NCI-H460 (cell line): ENCODE measurements at places on chromosomes 5 and 9.

GRCh38 chr5:141636106-141636412, 590 bp downstream of the HDAC3 start:
- no peak for DNase-seq

- DNase-seq, result no peak
Measured at GRCh38 chr5:174970502-174970901, 246.1 kb downstream of the MSX2 start.

DNA sequence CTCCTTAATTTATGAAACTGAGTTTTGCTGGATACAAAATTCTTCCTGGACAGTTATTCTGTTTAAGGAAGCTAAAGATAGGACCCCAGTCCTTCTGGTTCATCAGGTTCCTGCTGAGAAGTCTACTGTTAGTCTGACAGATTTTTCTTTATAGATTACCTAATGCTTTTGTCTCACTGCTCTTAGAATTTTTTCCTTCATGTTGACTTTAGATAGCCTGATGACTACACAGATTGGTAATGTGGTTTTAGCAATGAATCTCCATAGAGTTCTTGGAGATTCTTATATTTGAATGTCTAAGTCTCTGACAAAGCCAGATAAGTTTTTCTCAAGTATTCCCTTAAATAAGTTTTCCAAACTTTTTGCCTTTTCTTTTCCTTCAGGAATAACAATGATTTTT, 419.7 kb downstream of the CDH10 start:
- no peak for DNase-seq

DNA sequence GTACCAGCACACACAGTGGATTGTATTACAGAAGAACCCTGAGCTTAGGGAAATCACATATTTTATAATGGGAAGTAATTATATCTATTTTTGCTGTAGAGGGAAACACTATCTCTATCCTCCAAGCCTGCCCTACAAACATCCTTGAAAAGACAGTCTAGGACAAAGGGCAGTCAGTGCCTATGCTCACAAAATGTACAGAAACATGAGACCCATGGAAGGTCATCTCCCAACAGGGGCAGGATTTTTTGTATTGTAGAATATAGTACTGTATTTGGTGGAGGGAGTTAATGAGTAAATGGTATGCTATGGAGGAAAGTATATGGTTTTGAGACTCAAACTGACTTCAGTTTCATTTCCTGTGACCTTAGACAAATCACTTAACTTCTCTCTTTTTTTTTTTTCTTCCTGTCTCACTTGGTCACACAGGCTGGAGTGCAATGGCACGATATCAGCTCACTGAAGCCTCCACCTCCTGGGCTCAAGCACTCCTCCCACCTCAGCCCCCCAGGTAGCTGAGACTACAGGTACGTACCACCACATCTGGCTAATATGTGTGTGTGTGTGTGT, 5.8 kb upstream of the RAB14 start:
- DNase-seq, result no peak

- DNase-seq, result no peak
Measured at GRCh38 chr9:80040457-80040856, 468.7 kb downstream of the TLE4 start.

DNA sequence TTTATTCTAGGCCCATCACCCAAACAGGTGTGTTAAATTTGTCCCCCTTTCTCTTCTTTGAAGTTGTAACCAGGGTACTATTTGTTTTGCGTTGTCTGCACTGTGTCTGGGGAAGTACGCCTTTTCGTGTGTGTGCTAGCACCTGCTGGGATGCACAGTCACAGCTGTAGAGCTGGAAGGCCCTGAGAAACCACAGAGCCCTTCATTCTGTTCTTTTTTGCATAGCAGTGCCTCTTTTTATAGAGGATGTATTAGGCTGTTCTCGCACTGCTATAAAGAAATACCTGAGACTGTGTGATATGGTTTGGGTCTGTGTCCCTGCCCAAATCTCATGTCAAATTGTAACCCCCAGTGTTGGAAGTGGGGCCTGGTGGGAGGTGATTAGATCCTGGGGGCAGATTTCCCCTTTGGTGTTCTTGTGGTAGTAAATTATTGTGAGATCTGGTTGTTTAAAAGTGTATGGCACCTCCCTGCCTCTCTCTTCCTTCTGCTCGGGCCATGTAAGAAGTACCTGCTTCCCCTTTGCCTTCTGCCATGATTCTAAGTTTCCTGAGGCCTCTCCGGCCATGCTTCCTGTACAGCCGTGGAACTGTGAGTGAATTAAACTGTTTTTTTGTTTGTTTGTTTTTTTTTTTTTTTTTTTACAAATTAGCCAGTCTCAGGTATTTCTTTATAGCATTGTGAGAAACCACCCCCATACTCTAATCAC, 14.0 kb downstream of the SEC61B start:
- DNase-seq, result no peak

- DNase-seq, result no peak
Measured at GRCh38 chr5:104146652-104147051, 584.1 kb upstream of the NUDT12 start.

- no peak for DNase-seq
Measured at GRCh38 chr5:150181027-150181426, 8.8 kb upstream of the SLC6A7 start.

DNA sequence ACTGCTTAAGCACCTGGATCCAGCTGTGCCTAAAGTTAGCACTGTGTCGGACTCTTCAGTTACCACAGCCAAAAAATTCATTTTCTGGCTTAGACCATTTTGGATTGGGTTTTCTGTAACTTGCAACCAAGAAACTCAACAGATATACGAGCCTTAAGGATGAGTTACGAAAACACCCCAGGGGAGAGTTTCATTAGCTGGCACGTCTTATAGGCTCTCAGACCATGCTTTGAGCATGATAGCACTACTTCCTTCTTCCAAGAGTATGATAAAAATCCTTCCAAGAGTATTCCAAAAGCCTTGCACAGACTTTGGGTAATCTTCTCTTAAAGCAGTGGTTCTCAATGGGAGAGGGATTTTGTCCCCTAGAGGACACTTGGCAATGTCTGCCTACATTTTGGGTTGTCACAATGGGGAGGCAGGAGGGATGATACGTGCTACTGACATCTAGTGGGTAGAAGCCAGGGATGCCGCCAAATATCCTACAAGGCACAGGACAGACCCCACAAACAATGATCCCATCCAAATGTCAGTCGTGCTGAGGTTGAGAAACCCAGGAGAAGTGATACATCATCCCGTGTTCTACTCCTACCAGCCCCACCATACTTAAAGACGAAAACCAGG, 64.8 kb downstream of the SMIM23 start:
- DNase-seq, result peak; percentile 7
